ENCODE measurements at places on chromosomes 4 and X.

- no peak overlapping the region for H3K27ac ChIP-seq
- no peak for DNase-seq
- H3K4me1 ChIP-seq = no peaks in the 10 kb centered on the region
Measured at GRCh38 chr4:106258145-106259045, 57.6 kb downstream of the TBCK start.

DNA sequence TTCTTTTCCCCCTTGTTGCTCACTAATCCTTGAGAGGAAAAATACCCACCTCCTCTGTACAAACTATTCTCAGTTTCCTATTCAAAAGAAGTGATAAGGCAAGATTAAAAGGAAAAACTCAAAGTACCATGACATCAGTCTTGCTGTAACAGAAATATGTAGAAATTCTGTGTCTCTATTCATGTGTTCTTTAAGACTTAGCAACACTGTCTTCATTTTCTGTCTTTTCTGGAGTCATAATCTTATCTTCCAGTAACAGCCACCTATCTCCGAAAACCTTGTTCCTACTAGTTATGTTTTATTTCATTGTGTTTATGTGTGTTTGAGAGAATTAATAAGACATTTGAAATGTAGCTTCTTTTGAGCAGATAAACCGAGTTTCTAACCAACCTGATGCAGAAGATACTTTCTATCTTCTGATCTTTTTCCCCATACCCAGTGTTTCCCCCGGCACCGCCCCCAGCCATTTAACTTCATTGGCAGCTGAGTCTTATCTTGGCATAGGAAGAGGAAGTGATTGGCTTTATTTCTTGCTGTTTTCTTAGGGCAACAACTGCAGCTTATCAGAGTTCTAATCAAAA, 8.0 kb downstream of the FAM241A start:
- no peaks in the 10 kb centered on the region for H3K36me3 ChIP-seq
- no peaks in the 10 kb centered on the region for H3K27me3 ChIP-seq
- no peak overlapping the region for H3K27ac ChIP-seq
- no peak overlapping the region for H3K4me3 ChIP-seq
- no peaks in the 10 kb centered on the region for H3K4me1 ChIP-seq

DNA sequence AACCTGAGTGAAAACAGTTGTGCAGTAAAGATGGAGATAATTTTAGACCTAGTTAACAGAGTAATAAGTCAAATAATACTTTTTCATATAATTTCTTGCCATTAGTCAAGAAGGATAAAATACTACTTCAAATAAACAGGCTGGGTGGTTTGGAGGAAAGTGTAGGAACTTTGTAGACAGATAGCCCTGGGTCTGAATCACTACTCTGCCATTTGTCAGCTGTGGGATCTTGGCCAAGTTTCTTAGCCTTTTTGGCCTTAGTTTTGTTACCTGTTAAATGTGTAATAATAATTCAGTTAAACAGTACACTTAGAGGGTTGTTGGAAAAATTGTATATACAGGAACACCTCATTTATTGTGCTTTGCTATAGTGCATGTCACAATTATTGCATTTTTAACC, 163.7 kb downstream of the NPNT start:
- no peak for DNase-seq
- H3K27me3 ChIP-seq = no peaks in the 10 kb centered on the region
- no peak overlapping the region for H3K4me3 ChIP-seq
- no peak overlapping the region for H3K27ac ChIP-seq

DNA sequence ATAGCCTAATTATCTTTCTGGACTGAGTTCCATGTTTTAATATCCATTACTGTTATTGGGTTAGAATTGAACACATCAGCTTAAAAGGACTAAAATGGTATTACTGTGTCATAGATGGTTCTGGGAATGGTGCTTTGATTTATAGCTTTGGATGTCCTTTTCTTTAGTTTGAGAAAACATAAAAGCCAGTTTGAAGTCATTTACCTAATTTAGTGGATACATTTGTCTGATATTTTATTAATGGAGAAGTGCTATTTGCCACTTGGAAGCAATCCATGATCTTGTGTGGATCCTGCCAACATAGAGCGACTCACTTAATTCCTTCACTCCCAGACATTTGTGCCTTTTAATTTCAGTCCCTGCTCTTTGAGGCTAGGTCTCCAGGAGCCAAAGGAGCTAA, 212.4 kb upstream of the PACRGL start:
- H3K36me3 ChIP-seq = no peaks in the 10 kb centered on the region
- no peak overlapping the region for H3K4me3 ChIP-seq
- no peak overlapping the region for H3K27ac ChIP-seq
- H3K27me3 ChIP-seq = no peaks in the 10 kb centered on the region

DNA sequence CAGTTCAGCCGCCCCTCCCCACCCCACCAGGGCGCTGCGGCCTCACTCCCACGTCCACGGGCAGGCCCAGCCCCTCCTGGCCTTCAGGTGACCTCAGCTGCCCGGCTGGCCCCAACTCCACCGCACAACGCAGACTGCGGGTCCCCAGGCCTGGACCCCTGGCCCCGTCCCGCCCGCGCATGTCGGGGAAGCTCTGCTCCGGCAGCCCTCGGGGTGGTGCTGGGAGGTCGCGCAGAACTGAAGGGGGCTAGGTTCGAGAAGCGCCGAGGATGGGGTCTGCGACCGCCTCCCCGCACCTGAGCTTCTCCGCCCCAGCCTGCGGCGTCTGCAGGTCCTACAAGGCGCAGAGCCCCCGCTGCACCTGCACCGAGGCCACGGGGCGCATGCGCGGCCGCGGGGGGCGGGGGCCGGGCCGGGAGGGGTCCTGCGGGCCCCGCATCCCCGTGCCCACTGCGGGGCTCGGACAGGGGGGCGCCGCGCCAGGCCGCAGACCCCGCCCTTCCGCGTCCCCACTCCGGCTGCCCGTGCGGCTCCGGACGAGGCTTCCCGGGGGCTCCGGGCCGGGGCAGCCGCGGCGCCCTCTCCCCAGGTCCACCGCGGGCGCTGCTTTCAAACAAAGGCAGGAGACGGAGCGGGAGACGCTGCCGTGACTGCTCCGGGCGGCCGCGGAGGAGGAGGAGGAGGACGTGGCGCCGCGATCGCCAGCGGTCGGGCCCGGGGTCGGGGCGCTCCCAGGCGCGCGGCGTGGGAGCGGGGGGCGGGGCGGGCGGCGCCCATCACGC, 672 bp upstream of the NAT8L start:
- H3K27ac ChIP-seq = no peak overlapping the region
- no peaks in the 10 kb centered on the region for H3K4me1 ChIP-seq
- DNase-seq = no peak
- H3K27me3 ChIP-seq = peaks cover 3% of the 10 kb centered on the region
- no peak overlapping the region for H3K4me3 ChIP-seq
